ENCODE measurements at places on chromosomes 2 and 18. TPM values are rescaled to one million over a fixed set of nuclear protein-coding genes. Genes with fewer than 3 reads are reported as not detected.

- no peak for DNase-seq
These were observed 9.9 kb downstream of the KCNIP3 start for GRCh38 chr2:95307036-95307435.

- DNase-seq = peak; percentile 59
These were observed 26.3 kb upstream of the EPG5 start for GRCh38 chr18:45993438-45993837.

GRCh38 chr2:25041307-25041927 is 459 bp upstream of the EFR3B start:
- DNase-seq = peak; percentile 63

DNA sequence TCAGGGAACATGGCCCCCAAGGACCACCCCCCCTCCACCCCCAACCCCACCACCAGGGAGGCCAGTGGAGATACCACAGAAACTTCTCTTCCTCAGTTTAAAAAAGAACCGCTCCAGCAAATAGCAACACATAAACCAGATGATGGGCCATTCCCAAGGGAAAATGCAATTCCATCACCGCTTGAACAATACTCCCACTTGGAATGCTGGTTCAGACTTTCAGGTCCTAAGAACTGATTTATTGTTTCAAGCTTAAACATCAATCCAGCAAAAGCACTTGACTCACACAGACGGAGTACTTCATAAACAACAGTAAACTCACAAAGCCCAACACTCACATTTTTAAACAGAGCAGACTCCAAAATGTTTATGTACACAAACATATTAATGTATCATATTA is 6.9 kb downstream of the HDAC4 start:
- peak; percentile 58 for DNase-seq

GRCh38 chr2:171800639-171801038 is 93.4 kb downstream of the SLC25A12 start:
- DNase-seq = no peak

DNA sequence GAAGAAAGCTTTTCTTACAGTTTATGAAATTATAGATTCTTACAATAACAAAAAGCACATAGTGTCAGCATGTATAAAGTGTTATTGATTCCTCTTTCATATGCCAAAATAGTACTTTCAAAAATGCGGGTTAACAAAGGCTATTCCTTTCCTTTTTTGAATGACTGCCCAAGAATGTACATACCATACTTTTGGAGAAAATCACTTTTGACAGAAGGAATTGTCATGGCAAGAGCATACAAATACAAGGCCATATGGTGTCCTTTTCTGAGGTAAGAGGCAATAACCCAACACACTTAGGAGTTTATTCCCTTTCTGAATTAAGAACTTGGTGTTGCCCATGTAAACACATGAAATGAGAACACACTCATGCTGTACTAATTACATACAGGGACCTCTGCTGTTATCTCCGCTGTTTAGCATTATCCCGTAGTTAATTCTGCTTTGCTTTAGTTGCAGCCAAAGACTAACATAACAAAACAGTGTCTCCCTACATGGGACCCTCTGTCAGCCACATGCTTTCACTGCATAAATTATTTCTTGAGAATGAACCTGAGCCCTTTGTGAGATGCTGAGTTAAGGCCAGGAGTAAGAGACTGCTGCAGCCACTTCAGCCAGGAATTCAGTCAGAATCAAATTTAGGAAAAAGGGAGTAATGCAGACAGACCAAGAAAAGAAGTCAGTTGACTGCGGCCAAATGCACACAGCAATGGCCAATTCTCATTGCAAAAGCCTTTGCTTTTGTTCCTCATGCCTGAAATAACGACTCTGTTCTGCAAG is 67.0 kb downstream of the CDH2 start:
- DNase-seq = no peak

DNA sequence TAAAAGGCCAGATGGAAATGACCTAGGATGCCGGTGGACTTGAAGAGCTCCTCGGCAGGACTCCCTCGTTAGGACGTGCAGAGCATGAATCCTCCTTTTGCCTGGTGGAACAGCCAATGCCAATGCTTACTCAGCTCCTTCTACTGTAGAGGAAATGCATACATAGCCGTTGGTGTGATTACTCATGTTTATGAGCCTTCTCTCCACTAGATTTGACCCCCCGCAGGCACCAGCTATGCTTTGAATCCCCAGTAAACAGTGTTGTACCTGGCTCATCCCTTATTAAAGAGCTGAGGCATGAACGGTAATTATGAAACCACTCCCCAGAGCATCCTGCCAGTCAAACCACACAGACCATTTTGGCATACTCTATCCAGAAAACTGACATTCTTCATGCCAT is 172.8 kb downstream of the ANTXR1 start:
- DNase-seq = no peak

GRCh38 chr2:124254621-124255020 is 229.5 kb downstream of the CNTNAP5 start:
- DNase-seq = no peak

GRCh38 chr2:232000439-232000838 is 38.9 kb downstream of the DIS3L2 start:
- no peak for DNase-seq

DNA sequence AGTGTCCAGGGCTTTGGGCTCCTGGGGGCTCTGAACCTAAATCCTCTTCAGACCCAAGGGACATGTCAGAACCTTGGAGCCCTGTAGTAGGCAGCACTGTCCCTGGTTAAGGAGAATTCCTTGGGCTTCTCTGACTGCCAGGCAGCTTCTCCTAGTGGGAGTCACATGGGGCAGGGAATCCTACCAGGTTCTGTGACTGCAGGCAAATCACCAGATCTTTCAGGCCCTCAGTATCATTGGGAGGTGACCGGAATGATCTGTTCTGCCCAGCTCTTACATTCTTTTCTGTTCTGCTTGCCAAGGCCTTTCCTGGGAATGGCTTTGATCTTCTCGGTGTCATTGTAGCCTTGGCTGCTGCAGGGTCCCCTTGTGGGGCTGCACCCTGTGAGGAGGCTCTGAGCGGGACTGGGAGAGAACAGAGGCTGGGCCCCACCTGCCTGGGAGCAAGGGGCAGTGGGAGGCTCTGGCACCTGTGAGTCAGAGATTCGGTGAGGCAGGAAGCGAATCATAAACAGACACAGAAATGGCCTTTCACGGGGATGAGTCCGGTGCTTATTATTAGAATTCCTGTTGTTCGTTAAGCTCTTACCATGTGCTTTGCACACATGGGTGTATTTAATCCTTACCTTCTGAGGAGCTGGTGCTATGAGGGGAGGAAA is 14.1 kb downstream of the CEP68 start:
- DNase-seq = peak; percentile 62

Gene GPR75
- 2.8 TPM for total RNA-seq

Data from renal cortical epithelial cell (primary cell).